Activated naive CD8-positive, alpha-beta T cell treated with anti-CD3 and anti-CD28 coated beads, Interleukin-2, amount 10 ng/mL, durations not matched to agents 7 days and 5 days (primary cell): ENCODE measurements at places on chromosomes 16 and 17.

- DNase-seq = no peak
These were observed 22.2 kb upstream of the ADAMTS18 start for GRCh38 chr16:77457046-77457445.

GRCh38 chr17:73593249-73593965 lies 50.8 kb downstream of the SDK2 start:
- no peak for DNase-seq

DNA sequence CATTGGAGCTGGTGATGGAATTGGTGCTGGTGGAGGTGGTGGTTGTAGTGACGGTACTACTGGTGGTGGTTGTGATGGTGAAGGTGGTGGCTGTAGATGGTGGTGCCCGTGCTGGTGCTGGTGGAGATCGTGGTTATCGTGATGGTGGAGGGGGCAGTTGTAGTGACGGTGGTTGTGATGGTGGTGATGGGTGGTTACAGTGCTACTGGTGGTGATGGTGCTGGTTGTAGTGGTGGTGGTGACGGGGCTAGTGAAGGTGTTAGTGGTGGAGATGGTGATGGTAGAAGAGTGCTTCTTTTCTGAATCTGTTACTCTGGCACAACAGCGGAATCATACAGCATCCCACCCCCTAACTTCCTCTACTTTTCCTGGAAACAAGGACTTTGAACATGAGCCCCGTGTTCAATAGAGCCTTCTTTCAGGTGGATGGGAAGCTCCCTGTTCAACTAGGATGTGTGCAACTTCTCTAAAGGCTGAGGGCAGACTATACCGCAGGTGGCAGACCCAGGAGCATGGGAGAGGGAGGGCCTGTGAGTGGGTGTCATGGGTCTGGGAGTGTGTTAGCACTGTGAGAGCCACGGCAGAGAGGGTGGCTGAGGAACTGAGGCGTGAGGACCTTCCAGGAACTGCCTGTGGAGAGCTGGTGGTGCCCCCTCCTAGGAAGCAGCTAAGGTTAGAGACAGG lies 8.2 kb downstream of the TBX21 start:
- DNase-seq = no peak

- no peak for DNase-seq
These were observed 73.1 kb upstream of the CDC42EP4 start for GRCh38 chr17:73384926-73385325.

- DNase-seq = no peak
These were observed 1.9 kb upstream of the SDR42E1 start for GRCh38 chr16:82013139-82013538.

DNA sequence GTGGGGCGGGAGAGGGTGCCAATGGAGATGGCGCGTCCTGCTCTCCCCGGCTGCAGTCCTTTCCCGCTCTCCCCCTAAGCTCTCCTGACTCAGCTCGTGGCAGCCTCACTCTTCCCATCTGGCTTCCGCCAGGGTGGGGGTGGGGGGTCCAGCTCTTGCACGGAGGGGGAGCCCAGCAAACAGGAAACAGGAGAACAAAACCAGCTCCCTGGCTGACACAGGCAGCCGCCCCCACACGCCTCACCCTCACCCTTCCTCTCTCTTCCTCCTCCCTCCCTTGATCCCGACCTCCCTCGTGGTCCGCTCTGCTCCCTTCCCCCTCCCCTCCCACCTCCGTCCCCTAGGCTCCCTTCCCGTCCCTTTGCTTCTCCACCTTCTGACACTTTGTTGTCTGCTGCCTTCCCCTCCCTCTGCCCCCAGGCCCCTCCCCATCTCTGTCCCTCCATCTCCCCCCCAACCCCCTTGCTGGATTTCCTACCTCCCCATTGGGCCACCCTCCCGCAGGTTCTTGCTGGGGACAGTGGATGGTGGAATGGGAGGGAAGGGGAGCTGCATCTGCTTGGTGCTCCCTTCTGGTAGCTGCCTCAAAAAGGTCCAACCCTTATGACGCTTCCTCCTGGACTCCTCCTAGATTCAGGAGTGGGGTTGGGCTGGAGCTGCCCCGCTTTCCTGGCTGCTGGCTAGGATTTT lies 23.7 kb downstream of the ARHGAP23 start:
- no peak for DNase-seq

GRCh38 chr17:42329025-42329976 lies 41.0 kb downstream of the STAT5A start:
- DNase-seq = no peak

- DNase-seq = no peak
These were observed 2.5 kb downstream of the PLEKHG4 start for GRCh38 chr16:67281536-67282446.

- DNase-seq = no peak
These were observed 43.7 kb upstream of the TNRC6A start for GRCh38 chr16:24685539-24686432.

GRCh38 chr17:32747856-32748255 lies 129.1 kb downstream of the MYO1D start:
- DNase-seq = no peak

DNA sequence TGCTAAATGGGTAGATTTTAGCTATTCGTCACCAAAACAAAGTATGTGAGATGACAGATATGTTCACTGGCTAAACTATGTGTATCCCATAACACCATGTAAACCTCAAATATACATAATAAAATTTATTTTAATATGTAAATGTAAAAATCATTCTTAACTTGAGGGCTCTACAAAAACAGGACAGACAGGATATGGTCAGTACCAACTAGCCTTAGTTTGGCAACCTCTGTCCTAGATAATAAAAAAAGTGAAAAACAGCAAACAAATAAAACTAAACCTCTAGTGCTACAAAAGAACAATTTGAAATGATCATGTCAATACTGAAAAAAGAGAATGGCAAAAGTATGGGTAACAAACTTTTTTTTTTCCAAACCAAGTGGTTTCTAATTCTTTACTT lies 33.8 kb downstream of the NCOR1 start:
- no peak for DNase-seq

- no peak for DNase-seq
These were observed 233.8 kb downstream of the SNX29 start for GRCh38 chr16:12210258-12210880.

DNA sequence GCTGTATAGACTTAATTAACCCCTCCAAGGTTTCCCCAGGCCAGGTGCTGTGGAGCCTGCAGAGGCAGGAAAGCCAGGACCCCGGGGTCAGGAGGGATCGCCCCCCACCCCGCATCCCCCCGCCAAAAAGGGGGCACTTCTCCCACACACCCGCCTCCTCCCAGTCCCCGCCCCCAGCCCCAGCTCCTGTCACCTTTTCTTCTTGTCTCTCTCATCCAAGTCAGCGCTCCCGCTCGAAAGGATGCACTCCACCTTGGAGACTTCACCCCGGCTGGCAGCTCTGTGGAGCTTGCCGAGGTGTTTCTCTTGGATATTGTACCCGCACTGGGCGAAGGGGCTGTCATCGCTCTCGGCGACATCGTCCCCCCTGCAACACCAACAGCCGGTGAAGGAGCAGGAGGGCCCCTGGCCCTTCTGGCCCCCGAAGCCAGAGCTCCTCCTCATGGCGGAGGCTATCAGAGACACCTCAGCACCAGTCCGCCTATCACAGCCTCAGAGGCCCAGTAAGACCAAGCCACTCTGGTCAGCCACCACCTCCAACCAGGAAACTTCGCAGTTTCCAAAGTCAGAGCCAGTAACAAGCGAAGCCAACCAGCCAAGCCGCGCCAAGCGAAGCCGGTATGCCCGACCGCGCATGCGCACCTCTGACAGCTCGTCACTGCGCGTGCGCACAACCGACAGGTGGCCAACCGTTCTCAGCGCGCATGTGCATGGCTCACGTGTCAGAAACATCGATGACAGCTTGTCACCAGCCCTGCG lies 52.5 kb downstream of the SHCBP1 start:
- DNase-seq = no peak

DNA sequence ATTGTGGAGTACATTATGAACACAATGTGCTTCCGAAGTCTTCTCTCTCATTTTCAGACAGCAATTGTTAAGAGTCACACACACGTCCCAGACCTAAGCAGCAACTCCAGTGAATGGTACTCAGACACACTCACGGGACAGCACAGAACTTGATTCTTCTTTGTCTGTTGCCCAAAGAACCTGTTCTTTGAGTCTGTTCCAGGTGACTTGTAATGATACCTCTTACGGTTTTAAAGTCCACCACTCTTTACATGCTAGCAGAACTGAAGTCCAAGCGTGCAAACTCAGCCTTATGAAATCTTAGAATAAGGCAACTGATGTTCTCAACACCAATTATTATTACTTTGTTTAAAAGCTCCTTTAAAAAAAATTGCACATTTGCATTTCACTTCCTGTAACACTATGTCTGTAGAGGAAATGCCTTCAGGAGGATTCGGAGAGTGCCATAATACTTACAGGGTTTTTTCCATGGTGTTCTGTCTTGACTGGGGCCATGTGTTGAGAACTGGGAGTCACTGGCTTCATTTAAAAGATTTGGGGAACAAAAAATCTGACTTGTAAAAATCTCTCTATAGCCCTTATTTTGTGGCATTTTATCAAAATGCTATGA lies 48.1 kb downstream of the MARF1 start:
- no peak for DNase-seq

- no peak for DNase-seq
These were observed 15.3 kb downstream of the LCMT1 start for GRCh38 chr16:25126820-25127232.

DNA sequence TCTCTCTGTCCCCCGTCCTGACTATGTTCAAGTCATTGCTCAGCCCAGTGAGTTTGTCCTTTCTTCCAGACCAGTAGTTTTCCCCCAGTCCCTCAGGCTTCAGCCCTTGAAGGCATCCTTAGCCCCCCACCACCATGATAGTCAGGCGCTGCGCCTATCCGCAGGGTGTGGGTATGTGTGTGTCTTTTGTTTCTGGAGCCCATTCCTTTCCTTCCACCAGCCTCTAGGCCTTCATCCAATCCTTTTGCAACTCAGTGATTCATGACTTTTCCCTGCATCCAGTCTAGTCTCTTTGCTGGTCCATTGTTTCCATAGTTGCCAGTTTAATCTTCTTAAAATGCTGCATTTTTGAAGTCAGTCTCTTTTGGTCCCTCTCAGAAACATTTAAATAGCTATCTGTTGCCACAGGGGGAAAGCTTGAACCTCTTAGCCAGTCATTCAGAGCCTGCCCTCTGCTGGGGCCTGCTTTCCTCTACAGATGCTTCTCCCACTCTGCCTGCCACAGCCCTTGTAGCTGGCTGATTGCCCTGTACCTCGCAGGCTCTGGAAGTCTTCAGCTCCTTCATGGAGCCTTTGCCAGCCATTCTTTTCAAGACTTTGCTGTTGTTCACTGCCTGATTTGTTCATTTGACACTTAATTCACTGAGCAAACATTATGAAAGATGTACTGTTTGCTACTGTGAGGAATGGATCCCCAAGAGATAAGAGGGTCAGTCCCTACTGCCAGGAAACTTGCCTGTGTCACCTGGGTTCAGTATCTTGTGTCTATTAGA lies 55.9 kb upstream of the ADCY7 start:
- peak; percentile 64 for DNase-seq

- DNase-seq = no peak
These were observed 10.0 kb downstream of the CEP295NL start for GRCh38 chr17:78892936-78893379.

DNA sequence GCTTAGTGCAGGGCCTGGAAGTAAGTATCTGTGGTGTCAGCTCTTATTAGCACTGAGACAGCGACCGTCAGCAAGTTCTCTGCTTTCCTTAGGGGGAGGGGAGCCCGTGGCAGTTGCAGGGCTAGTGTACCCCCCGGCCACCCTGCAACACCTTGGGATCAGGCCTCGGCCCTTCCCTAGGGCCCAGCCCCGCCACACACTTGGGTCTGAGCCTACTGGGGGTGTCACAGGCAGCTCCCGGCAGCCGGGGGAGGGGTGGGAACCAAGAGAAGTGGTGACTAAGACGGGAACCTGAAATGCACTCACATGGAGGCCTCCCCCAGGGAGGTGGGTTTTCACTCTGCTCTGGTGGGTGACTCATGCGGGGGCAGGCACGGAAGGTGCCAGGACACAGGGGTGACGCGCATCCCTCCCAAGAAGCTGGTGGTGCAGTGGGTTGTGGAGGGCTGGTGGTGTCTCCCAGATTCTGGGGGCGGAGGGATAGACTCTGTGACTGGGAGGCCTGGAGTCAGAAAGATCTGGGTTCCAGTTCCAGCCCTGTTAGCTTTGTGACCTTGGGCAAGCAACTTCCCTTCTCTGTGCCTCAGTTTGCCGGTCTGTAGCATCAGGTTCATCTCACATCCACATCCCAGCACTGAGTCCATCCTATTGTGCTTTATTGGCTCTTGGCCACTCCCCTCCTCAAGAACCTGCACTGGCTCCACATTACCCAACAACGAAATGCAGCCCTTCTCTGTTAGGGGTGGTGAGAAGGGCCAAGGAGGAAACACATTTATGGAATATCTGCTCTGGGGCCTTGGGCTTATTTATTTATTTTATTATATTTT lies 44.5 kb downstream of the LAT start:
- DNase-seq = peak; percentile 64

- no peak for DNase-seq
These were observed 30.4 kb downstream of the KIAA0513 start for GRCh38 chr16:85057948-85058347.

GRCh38 chr17:67161573-67161972 lies 83.4 kb downstream of the HELZ start:
- no peak for DNase-seq

DNA sequence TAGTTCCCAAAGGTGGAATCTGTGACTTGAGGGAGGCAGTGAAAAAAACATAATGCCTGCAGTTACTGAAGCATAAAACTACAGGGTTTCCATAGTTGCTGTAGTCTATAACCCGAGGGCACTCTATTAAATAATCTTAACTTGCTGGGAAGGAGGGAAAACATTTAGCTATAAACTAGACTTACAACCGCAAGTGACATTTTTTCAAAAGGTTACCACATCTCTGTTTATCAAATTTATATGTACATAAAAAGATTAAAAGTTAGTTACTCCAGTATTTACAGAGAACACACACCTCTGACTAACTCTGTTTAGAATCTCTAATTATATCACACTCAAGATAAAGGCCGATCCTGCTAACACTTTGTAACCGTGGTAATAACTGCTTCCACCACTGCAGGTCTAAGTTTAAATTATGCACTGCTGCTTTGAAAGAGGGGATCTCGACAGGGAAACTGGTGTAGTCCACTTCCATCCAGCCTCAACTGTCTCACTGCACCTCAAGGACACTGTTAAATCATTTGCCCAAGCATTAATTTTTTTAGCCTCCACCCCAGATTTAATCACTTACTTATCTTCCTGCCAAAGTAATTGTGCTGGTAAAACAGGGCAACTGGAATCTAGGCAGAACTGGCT lies 14.6 kb downstream of the KCNJ16 start:
- no peak for DNase-seq
